Right cardiac atrium (tissue), 5 donors: ENCODE measurements at places on chromosomes 13 and 19. TPM values are rescaled to one million over a fixed set of nuclear protein-coding genes. Genes with fewer than 3 reads are reported as not detected.

The FUT1 gene
- 2.5 TPM for total RNA-seq

GRCh38 chr13:53014495-53015443 is 13.8 kb upstream of the OLFM4 start:
- no peak for DNase-seq

- DNase-seq = no peak
Observed at GRCh38 chr13:44364345-44365000, 9.2 kb upstream of the SERP2 start.

- DNase-seq = no peak
Observed at GRCh38 chr19:52474351-52475127, 21.2 kb downstream of the ZNF578 start.

DNA sequence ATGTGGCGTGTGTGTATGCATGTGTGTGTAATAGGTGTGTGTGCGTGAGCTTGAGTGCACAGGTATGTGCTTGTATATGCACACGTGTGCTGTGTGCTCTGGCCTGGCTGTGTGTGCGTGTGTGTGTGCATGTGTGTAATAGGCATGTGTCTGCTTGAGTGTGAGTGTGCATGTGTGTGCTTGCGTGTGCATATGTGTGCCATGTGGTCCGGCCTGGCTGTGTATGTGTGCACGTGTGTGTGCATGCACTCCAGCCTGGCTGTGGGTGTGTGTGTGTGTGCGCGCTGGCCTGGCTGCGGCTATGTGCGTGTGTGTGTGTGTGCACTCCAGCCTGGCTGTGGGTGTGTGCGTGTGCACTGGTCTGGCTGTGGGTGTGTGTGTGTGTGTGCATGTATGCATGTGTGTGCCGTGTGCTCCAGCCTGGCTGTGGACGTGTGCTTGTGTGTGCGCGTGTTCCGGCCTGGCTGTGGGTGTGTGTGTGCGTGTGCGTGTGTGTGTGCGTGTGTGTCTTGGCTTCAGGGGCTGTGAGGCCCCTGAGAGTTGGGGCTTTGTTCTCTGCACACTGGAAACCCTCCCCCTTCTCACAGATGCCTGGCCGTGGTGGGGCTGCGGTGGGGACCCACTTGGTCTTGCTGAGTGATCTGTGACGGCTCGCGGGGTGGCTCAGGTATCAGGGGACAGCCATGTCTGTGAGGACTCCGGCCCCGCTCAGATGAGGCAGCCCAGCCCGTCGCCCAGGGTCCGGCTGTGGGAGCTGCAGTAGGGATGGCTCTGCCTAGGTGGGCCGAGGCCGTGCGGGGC is 8.2 kb downstream of the SPPL2B start:
- no peak for DNase-seq

GRCh38 chr19:39817888-39818561 is 15.9 kb downstream of the DYRK1B start:
- DNase-seq = no peak

DNA sequence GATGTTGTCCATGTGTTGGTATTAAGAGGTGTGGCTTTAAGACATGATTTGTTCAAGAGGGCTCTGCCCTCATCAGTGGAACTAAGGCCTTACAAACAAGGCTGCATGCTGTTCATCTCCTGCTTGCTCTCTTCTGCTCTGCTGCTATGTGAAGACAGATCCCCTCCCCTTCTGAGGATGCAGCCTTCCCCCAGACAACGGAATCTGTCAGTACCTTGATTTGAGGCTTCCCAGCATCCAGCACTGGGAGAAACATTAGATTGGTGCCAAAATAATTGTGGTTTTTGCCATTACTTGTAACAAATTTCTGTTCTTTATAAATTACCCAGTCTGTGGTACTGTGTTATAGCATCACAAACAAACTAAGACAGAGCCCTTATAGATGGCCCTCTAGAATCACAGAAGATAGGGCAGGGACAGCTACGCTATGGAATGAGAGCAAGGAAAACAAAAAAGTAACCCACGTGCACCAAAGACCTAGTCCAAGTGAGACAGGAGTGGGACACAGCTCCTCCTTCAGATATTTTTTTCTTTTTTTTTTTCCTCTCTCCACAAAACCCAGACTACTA is 151.5 kb upstream of the RXFP2 start:
- DNase-seq = no peak

- DNase-seq = no peak
Observed at GRCh38 chr13:58625703-58626389, 994.3 kb downstream of the PCDH17 start.

DNA sequence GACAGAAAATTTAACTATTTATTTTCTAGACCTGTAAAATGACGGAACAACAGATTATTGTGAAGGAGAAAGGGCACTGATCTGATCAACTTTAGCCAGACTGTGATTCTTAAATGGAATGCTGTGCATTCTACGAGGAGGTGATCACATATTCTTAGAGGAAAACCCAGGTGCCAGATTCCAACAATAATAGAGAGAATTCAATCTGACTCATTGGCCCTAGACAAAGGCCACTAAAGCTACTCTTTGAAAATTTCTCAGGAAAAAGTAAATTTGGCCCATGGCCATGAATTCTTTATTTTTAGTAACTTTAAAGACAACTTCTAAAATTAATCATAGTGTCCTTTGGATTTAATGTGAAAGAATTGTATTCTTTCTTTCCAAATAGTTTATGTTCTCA is 58.6 kb upstream of the POSTN start:
- no peak for DNase-seq

DNA sequence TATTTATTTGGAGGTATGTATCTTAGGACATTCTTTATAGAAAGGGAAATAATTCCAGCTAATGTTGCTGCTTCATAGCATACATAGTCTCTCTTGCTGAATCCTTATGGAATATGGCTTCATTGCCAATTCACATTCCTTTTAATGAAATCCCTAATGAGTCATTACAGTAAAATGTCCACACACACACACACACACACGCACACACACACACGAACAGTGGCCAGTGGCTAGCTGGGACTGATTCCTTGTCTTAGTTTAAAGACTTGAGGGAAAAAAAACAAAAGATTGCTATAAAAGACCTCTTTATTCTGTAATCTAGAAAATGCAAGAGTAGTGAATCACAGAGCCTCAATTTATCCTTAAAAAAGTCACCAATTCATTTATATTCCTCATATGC is 301.6 kb downstream of the SLITRK6 start:
- no peak for DNase-seq

The LGI4 gene
- total RNA-seq = 25.0 TPM

The IL17D gene
- 3.0 TPM for total RNA-seq

- DNase-seq = no peak
Observed at GRCh38 chr19:28956421-28956820, 256.5 kb downstream of the UQCRFS1 start.

The POU2F2 gene
- total RNA-seq = 1.4 TPM
